Hindlimb muscle (tissue), 1 donor: ENCODE measurements at places on chromosomes 2 and 18. TPM values are rescaled to one million over a fixed set of nuclear protein-coding genes. Genes with fewer than 3 reads are reported as not detected.

DNA sequence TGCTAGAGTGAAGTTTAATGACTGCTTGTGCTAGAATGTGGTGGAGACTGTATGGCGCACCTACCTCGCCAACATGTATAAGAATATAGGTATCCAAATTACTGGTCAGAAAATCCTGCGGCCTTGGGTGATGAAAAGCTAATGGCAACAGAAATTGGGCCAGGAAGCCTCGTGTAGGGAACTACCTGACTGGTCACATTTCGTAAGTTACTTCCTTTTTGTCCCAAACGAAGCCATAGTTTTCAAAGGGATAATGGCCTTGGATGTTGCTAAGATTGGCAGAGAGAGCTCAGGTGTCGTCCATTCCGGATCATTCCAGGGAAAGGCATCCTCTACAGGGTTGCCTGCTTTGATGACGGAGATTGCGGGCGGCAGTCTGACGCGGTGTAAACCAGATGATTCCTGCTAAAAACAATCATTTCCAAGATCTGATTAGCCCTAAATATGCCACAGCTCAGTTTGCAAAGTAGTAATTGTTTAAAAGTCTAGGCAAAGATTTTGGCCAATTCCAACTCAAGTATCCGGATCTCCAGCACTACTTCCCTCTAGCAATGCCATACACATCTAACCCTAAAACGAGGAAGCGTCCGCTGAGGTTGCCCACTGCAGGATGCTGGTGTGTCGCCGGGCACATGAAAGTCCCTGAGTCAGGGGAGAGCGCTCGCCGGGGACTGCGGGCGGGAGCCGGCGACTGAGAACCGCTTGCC is 708 bp upstream of the MALT1 start:
- DNase-seq = no peak

- DNase-seq = no peak
Observed at GRCh38 chr2:147572622-147573021, 272.2 kb upstream of the ACVR2A start.

- DNase-seq = no peak
Observed at GRCh38 chr2:25570161-25570845, 103.1 kb downstream of the DTNB start.

GRCh38 chr18:60698901-60699300 is 326.3 kb upstream of the MC4R start:
- no peak for DNase-seq

DNA sequence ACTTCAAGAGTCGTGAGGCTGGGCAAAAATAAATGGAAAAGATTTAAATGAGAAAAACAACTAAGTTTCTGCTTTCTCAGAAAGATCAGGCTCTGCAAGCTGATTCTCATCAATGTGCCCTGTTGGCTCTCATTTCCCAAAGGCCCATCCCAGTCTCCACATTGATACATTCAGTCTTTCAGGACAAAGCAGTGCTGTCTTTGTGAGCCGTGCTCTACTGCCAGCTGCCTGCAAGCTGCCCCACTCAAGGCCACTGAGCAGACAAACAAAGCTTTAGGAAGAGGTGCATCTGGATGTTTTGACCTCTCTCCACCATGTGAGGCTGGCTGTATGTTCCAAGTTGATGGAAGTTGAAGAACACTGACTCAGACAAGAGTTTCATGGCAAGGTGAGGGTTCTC is 48.8 kb downstream of the FSHR start:
- DNase-seq = no peak

- no peak for DNase-seq
Observed at GRCh38 chr2:241289597-241289996, 25.9 kb downstream of the HDLBP start.

MSTN gene
- polyA plus RNA-seq = 43.1 TPM
